ENCODE measurements at places on chromosomes 4 and X.

GRCh38 chrX:97096385-97096784 lies 212.7 kb downstream of the RPA4 start:
- DNase-seq: no peak

DNA sequence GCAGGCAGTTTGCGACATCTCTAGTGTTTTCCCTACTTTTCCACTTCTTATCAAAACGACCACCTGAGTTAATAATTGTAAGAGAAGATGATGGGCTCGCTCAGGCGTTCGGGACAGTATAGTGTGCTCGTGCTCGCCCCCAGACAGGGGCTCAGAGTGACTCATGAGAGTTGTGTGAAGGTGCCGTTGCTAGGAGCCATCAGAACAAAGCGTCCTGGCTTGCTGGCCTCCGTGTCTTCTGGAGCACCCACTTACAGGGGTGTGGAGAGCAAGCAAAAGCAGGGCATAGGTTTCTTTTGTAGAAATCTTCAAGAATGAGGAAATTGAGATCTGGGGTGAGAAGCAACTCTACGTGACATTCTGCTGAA lies 73.0 kb upstream of the ADGRG2 start:
- DNase-seq: no peak

GRCh38 chr4:152672206-152673092 lies 7.3 kb downstream of the TMEM154 start:
- DNase-seq: no peak

GRCh38 chr4:185201977-185202962 lies 1.5 kb downstream of the CFAP97 start:
- DNase-seq: no peak

- no peak for DNase-seq
Measured at GRCh38 chr4:109011241-109012026, 248.6 kb upstream of the ETNPPL start.

DNA sequence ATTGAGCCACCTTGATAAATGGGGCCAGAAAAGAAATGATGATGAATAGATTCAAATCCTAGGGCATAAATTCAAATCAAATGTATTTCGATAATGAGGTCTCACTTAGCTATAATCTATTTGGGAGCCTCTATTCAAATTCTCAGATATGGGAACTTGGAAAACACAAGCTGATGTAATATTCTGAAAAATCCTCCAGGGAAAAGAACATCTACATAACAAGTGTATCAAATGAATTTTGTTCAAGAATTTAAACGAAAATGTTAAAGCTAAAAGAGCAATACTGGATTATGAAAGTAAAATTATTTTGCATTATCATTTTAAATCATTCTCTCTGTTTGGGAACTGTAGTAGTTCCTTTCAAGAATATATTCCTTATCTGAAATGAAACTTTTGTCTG lies 38.9 kb upstream of the RAP1GDS1 start:
- DNase-seq: no peak

DNA sequence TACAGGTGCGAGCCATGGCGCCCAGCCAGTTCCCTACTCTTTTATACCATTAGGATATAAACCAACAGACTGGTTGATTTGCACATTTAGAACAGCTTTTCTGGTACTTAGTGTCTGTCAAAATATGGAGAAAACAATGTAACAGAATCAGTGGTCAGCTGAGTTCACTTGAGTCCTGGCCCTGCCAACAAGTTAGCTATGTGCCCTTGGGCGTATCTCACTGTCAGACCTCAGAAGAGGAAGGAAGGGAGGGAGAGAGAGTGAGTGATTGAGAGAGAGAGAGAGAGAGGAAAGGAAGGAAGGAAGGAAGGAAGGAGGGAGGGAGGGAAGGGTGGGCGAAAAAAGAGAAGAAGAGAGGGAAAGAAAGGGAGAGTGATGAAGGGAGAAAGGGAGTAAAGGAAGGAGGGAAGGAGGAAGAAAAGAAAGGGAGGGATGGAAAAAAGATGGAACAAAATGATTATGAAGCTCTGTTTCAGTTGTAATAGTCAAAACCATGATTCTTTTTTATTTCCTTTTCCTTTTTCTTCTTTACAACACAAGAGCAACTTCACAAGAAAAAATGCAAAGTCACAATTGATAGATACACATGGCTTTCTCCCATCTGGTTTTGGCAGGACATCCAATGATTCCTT lies 55.7 kb upstream of the PDGFRA start:
- DNase-seq: no peak

DNA sequence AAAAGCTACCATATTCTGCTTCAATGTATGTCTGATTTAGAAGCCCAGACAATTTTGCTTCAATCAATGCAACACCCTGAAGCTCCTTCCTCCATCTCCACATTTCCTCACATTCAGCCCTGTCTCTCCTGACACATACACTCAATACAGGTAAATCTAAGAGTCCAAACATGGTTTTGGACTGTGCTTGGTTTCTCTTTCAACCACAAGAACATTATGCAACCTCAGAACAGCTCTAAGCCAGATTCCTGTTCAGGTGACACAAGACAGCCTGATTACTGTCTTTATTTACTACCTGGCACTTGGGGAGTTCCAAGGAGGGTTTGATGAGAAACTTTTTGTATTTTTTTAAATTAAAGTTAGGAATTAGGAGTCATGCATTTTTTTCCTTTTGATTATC lies 307.5 kb upstream of the SLIT2 start:
- no peak for DNase-seq

GRCh38 chr4:124167602-124168001 lies 544.9 kb downstream of the ANKRD50 start:
- no peak for DNase-seq

DNA sequence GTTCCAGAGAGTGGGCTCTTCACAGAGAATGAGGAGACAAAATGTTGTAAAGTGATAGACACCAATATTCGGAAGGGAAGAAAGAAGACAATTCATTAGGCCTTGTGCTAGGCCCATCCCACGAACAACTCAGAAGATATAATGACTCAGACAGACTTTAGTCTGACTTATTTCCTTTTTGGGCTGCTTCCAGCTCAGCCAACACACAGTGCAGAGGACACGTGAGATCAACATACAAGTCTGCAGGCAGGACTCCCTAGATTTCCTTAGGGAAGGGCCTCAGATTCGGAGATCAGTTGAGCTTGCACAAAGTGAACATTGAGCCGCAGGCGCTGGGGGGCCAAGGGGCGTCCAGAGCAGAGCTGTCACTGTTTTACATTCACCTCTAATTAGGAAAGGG lies 290.7 kb upstream of the TENM3 start:
- no peak for DNase-seq

DNA sequence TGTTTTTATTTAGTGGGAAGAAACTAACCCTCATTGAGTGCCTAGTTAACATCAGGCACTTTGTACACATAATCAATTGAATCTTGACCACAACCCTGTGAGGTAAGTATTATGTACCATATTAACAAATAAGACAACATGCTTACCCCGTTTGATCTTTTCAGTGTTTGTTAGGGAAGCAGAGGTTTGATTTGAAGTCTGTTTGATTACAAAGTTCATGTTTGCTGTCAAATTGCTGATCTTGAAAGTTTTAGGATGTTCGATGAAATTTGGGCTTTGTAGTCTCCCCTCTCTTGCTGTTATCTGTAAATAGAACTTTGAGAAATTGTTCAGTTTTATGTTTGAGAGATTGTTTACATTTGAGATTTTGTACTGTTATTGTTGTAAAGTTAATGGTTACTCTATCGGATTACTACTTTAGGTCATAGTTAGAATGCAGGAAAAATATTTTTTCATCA lies 13.4 kb upstream of the ADH4 start:
- DNase-seq: no peak

DNA sequence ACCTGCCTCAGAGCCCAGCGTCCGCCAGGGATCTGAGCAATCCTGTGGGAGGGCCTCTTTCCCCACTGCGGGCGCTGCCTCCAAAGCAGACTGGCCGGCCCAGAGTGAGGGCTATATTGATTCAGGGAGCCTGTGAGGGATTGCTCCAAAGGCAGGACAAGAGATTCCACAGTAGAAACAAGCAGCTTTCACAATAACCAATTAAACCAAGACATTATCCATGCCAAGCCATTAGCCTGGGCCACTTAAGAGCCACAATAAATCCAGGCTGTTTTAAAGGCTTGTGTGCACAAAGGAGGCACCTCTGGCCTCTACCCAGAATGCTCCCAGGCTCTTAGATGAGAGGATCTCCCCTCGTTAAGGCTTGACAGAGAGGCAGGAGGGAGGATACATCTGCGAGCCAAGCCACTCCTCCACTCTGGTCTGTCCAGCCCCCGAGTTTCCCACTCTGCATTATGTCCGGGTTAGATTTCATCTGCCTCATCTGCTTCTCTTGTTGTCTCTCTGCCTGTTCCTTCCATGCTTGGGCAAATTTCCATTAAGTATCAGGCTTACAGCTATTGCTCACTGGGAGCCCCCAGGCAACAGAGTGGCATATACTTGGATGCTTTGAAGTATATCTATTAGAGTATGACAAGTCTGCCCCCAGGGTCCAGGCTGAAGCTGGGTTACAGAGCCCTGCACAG lies 357.9 kb downstream of the UNC5C start:
- no peak for DNase-seq
